ENCODE measurements at places on chromosomes 1 and 21. TPM values are rescaled to one million over a fixed set of nuclear protein-coding genes. Genes with fewer than 3 reads are reported as not detected.

The TRIM46 gene
- 0.12 TPM for polyA plus RNA-seq

DNA sequence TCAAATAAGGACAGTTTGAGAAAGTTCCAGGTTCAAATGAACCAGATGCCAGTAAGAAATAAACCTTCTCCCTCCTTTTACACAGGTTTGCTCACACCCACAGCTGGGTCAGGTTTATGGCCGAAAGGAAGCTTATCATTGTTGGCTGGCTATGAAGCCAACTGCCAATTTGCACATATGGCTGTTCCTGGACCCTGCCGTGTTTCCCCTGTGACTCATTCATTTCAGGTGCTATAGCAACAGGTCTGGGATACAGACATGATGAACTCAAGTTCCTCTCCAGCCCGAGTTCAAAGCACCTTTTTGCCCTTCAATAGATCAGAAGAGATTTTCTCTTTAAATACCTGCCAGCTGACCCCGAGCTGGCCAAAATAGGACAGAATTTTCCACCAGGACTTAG, 134.4 kb upstream of the SMYD2 start:
- H3K4me3 ChIP-seq: no peak overlapping the region
- H3K4me1 ChIP-seq: no peaks in the 10 kb centered on the region
- H3K27me3 ChIP-seq: peaks cover 9% of the 10 kb centered on the region
- DNase-seq: peak; percentile 43
- no peaks in the 10 kb centered on the region for H3K36me3 ChIP-seq

The RBM8A gene
- polyA plus RNA-seq: 106 TPM

DNA sequence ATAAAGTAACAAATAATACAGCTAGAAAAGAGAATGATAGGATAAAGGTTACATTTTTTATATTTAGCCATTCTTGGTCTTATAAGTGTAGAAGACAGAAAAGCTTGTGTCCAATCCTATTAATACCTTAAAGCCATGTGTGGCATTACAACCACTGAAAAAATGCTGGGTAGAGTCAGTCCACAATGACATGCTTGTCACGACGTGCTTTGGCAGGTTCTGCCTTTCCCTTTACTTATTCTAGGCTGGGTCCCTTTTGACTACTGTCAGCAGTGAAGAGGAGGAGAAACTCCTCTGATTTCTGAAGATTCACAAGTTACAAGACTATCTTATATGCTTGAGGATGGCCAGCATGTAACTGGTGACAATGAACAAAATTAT, 14.6 kb upstream of the AIM2 start:
- no peak for DNase-seq
- no peaks in the 10 kb centered on the region for H3K27me3 ChIP-seq
- H3K4me1 ChIP-seq: no peaks in the 10 kb centered on the region
- H3K36me3 ChIP-seq: no peaks in the 10 kb centered on the region

DNA sequence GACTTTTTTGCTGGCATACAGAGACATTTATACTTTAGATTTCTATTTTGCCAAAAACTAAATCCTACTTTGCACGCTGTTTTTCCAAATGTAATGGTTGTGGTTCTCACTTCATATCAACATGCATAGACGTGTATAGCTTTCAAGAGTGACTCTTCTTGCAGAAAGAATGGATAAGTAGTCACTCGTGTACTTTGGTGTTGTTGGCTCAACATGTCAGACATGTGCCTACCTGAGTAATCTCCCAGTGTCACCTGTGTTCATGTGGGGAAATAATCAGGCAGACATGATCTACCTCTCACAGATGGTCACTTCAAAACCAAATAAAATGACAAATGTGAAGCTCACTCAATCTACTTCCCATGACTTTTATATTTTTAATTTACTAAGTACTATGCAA, 73.1 kb downstream of the GPR88 start:
- no peak overlapping the region for H3K27ac ChIP-seq
- peaks cover 11% of the 10 kb centered on the region for H3K4me1 ChIP-seq
- DNase-seq: no peak
- no peaks in the 10 kb centered on the region for H3K36me3 ChIP-seq
- no peak overlapping the region for H3K4me3 ChIP-seq
- no peaks in the 10 kb centered on the region for H3K27me3 ChIP-seq
